NCI-H1417 treated with DMSO at 0.1 percent for 48 hours (cell line): ENCODE measurements at places on chromosomes 1 and 21.

DNA sequence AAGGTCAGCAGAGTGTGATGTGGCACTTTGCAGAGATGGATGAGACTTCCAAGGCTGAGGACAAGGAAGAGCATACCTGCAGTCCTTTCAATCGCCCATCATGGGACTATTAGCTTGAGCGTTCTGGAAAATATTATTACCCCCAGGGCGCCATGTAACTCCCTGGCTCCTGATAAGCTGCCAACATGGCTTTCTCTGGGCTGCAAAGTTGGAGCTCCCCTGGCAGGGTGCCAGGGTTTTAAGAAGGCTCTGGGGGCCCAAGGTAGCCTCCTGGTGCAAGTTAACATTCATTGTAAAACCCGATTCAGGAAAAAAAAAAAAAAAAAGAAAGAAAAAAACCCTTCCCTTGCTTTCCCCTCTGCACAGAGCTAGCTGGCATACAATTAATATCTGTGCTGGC, 196.7 kb downstream of the PBX1 start:
- no peak for DNase-seq

- no peak for DNase-seq
Measured at GRCh38 chr1:53535226-53535625, 76.0 kb downstream of the DMRTB1 start.

- no peak for DNase-seq
Measured at GRCh38 chr1:117001254-117001927, at the start of gene CD101. Gene CD101, plus strand, starts transcription at chr1:117001760. Its CDS starts 58 bp downstream, at chr1:117001818.

DNA sequence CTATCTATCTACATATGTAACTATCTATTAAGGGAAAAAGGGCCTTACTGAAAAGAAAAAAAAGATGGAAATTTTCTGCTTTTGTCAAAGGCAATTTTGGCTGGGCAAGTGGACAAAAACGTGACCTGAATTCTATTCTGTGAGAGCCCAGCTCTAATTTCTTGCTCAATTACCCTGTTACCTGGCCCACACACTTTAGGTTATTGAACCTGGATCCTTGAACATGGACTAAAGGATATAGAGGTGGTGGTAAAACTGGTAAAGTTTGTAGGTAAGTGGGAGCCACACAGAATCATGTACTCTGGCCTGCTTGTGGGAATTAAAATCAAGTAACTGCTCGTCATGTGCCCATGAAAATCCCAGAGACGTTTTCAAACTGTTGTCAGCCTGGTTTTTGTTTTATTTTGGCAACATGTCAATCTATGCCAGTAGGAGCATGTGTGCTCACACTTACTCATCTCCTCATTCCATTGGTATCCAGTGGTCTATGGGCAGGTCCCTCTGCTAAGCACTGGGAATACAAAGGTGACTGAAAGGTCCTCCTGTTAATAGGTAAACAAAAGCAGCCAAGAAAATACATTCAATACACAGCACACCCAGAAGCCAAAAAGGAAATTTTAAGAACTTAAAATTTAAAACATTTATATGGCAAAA, 113.7 kb upstream of the WARS2 start:
- DNase-seq, result no peak

DNA sequence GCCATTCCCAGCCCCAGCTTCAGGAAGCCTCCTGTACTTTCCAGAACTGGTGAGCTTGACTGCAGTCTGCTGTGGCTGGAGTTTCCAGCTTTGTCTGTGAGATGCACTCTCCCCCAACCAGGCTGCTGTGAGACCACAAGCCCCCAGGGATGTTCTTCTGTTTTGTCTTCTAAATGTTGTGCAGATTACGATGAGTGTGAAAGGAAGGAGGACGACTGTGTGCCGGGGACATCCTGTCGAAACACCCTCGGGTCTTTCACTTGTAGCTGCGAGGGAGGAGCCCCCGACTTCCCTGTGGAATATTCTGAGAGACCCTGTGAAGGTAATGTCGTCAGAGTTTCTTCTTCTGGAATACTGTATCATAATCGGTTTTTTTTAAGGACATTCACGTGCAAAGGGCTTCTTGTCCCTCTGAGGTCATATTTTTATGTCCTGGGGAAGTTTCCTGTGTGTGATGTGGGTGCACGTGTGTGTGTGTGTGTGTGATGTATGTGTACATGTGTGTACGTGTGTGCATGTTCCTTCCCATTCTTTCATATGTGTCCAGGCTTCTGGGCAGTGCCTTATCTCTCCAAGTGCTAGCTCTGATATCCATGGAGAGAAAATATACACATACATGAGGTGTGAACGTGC, 49.9 kb downstream of the UMODL1 start:
- DNase-seq, result no peak

DNA sequence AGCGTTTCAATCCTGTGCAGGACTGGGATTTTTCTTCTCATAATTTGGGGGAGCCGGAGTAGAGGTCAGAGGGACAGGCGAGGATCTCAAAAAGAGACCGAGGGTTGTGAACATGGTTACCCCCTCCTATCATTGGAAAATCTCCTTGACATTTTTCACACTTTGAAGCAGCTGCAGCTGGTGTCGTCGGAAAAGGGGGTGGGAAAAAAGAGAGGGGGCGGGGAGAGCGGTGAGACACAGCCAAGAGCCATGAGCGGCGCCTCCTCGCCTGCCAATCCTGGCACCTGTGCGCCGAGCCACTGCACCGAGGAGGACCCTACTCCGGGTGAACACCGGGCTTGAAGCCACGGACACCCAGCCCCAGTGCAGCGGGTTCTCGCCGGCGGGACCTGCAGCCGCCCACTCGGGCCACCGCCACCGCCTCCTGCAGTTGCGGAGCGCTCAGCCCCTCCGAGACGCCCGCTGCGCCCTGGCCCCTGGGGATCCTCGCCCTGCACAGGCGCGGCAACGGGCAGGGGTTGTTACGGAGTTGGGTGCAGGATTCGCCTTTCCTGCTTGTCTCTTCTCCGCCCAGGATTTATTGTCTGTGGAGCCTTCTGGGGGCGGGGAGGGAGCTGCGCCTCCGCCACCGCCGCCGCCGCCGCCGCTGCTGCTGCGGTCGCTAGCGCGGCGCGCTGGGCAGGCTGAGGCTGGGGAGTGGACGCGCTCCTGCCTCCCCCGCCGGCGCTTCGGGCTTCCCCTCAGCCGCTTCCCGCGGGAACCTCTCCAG, at the start of gene LRRC7:
TSS of gene LRRC7 (plus strand) at position 271 of the 769 bp plus-strand sequence. CDS start 718 bp downstream, outside the sequence.
- DNase-seq, result no peak

- DNase-seq, result no peak
Measured at GRCh38 chr1:234997201-234997895, 131.3 kb downstream of the TOMM20 start.

DNA sequence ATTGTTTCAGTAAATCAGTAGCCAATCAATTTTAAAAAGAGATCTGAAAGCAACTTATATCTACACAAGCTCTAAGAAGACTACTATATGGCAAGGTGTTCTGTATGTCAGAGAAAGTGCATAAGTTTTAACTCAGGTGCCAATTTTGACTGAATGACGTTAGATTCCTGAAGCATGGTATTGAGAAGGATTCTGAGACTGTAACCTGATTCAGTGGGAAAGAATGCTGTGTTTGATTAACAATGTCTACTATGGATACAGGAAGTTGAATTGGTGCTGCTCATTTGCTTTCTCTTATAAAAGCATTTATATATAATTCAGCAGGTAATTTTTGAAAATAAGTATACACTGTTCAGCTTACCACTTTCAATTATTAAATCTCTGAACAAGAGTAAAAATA, 156.3 kb downstream of the PAPPA2 start:
- DNase-seq, result no peak

GRCh38 chr1:112298558-112298957, 97.5 kb upstream of the CTTNBP2NL start:
- no peak for DNase-seq

DNA sequence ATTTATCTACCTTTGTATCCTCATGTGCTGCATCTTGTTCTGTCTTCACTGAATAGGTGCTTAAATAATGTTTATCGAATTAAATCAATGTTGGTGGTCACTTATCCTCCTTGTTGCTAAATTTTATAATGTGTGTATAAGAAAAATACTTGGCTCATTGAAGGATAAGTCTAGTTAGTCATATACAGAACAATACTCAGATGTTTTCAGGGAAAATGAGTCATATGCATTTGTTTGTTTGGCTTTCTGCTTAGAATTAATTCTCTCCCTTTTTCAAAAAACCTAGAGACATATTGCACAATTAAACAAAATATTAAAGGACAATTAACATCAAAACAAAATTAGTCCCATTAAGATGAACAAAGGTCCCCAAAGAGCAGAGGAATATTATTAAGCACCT, 89.0 kb downstream of the UBE2U start:
- no peak for DNase-seq

DNA sequence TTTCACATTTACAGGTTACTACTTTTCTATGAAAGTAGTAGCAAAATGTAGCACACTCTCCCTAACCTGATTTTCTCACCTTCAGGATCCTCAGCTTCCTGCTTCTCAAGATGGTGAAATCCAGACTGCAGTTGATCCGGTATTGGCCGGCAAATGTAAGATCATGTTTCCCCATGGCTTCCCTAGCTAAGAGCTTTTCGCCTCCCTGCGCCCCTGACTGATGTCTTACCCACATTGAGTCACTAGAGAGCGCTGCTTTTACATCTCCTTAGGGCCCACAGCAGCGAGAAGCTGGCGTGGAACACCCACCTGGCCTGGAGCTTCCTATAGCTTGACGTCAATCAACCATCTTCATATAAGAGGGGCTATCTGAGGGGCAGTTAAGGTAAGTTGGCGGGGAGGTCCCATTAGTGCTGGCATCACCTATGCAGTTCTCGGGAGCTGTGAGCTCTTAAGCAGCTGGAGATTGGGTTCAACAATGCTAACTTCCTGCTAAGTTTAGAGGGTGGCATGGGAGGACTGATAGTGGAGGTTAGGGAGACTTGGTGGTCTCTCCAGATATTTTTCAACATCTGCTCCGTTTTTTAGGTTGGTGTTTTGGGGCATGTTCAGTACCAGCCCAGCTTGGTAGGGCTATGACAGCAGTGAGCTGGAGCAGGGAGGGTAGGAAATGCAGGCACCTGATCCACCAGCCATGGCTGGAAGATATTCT, 5.5 kb downstream of the PTPN7 start:
- no peak for DNase-seq

GRCh38 chr21:37848721-37849490, 67.4 kb downstream of the KCNJ6 start:
- no peak for DNase-seq

DNA sequence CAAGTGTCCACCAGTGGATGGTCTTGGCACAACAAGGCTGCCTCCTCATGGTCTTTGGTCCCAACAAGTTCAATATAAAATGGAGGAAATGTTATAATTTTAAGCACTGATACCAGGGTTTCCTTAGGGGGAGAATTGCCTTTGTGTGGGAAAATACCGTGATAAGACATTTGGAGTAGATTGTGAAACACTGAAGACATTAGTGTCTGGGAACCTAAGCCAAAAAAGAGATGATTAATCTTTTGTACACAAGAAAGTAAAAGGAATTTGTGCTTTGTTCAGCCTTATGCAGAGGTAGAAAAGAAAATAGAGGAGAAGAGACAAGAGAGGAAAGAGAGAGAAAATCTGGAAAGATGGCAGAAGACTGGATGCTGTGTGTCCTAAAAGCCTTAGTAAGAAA, 36.1 kb downstream of the ST6GALNAC3 start:
- DNase-seq, result no peak

DNA sequence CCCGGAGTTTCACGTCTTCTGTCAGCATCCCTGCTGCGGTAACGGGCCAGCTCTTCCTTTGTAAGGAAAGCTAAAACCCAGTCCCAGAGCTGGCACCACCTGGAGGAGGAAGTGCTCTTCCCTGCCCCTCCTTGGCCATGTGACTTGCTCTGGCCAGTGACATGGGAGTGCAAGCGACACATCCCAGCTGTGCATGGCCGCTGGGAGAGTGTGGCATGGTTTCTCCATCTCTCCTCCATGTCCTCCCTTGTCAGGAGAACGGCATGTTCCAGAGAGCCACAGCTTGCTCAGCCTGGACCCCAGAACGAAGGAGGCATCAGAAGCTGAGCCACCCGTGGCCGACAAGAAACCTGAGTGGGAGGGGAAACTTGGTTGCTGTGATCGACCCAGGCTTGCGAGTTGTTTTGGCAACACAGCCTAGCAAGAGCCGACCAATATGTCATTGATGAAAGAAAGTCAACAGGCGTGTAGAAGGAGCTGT, 2.7 kb upstream of the PRXL2B start:
- DNase-seq, result no peak
